ENCODE measurements at places on chromosomes 16 and 17. TPM values are rescaled to one million over a fixed set of nuclear protein-coding genes. Genes with fewer than 3 reads are reported as not detected.

Gene SLC13A2
- total RNA-seq = not detected

Gene KSR1
- 54.6 TPM for total RNA-seq

Gene SCIMP
- total RNA-seq = not detected

Gene BEAN1
- not detected for total RNA-seq

Gene PHOSPHO1
- total RNA-seq = not detected

Gene KRTAP4-3
- not detected for total RNA-seq

Gene TMEM98
- total RNA-seq = not detected

Gene MILR1
- total RNA-seq = not detected

Gene ETV4
- total RNA-seq = 2.1 TPM

Gene SLC43A2
- total RNA-seq = 0.48 TPM

Gene ZP2
- total RNA-seq = not detected

Gene RNF43
- total RNA-seq = 0.07 TPM

Gene AOC3
- 0.12 TPM for total RNA-seq

Gene CA7
- total RNA-seq = not detected

Gene KRT33A
- not detected for total RNA-seq

Gene MAP2K6
- 8.5 TPM for total RNA-seq

Gene TNFRSF12A
- 3.8 TPM for total RNA-seq

Gene HS3ST3A1
- 1.8 TPM for total RNA-seq

Gene C16orf82
- not detected for total RNA-seq

Gene C16orf95
- total RNA-seq = 7.5 TPM

Gene ADCY9
- total RNA-seq = 7.2 TPM

Gene GNGT2
- total RNA-seq = 13.6 TPM

Gene LCAT
- total RNA-seq = 14.6 TPM

Gene ABCC12
- total RNA-seq = not detected

Gene CD7
- 240 TPM for total RNA-seq

Gene DNAH9
- not detected for total RNA-seq

Gene SPATA22
- not detected for total RNA-seq

Gene ST6GALNAC2
- not detected for total RNA-seq

Gene TMEM114
- not detected for total RNA-seq

Gene RSAD1
- total RNA-seq = 29.7 TPM

Gene MFAP4
- total RNA-seq = not detected

Gene STH
- total RNA-seq = not detected

Gene TBC1D3K
- not detected for total RNA-seq

Gene FGF11
- 21.3 TPM for total RNA-seq

Gene SSTR5
- not detected for total RNA-seq

Gene KCNJ16
- total RNA-seq = not detected

Gene KRT37
- not detected for total RNA-seq

Gene ITPRIPL2
- 0.66 TPM for total RNA-seq

Gene LRRC75A
- 2.3 TPM for total RNA-seq

Gene RHOT2
- total RNA-seq = 126 TPM

Gene OR1F1
- not detected for total RNA-seq

Gene TMEM92
- total RNA-seq = not detected

Gene CHAD
- not detected for total RNA-seq

Gene CRISPLD2
- total RNA-seq = 0.58 TPM

Gene ARL5C
- not detected for total RNA-seq

Gene SHISA6
- not detected for total RNA-seq
